ENCODE measurements at places on chromosomes 2 and 18.

DNA sequence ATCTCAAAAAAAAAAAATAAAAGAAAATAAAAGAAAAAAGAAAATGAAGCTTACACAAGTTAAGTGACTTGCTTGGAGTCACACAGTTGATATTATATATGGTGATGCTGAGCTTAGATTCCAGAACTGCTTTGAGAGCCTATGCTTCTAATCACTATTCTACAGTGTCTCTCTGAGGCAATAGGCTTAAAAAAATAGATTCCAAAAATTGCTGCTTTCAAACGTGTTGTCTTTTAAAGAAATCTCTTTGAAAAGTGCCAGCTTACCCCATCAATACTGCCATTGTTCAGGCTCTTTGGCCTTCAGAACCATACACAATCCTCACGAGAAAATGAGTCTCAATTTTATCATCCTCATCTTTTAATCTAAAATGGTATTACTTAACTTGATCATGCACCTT lies 102.6 kb downstream of the CDK15 start:
- no peak for DNase-seq

GRCh38 chr2:57190007-57190406 lies 856.6 kb upstream of the VRK2 start:
- DNase-seq = no peak

- no peak for DNase-seq
These were observed 16.5 kb downstream of the TWIST2 start for GRCh38 chr2:238864207-238865014.

GRCh38 chr2:3073041-3073595 lies 304.5 kb downstream of the EIPR1 start:
- DNase-seq = no peak

- DNase-seq = no peak
These were observed 251.3 kb downstream of the HDAC4 start for GRCh38 chr2:239149501-239149900.

- DNase-seq = no peak
These were observed 55.6 kb upstream of the FZD5 start for GRCh38 chr2:207825045-207825954.

DNA sequence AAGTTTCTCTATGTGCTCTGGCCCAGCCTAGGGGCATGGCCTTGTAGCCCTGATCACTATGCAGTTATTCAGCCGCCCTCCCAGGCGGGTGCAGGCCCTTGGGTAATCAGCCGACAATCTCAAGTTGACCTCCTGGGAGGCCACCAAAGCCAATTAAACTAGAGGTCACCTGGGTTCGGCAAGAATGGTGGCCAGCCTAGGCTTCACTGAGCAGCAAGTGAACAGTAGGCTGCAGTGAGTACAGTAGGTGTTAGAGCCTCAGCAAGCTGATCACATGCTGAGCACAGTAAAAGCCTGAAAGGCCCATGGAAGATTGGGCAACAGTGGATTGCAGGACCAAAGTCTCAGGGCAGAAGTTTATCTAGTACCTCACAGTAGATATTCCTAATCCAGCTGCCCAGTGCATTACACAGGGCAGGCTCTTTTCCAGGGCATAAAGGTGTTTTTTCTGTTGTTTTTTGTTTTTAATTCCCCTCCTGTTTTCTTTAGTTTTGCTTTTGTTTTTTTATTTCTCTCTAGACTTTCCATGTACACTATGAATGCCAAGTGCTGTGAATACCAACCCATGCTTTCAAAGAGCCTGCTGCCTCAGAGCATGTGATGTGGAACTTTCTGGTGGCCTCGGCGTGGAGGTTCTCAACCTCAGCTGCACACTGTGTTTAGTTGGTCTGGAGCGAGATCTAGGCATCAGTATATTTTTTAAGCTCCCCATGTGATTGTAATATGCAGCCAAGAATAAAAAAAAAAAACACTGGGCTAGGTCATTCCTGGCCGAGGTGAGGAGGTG lies 55.9 kb upstream of the ATL2 start:
- no peak for DNase-seq

- no peak for DNase-seq
These were observed 60.5 kb downstream of the RIT2 start for GRCh38 chr18:43054815-43055519.

- no peak for DNase-seq
These were observed 26.8 kb upstream of the NEDD4L start for GRCh38 chr18:58017267-58017666.

GRCh38 chr2:222483513-222484039 lies 59.2 kb downstream of the SGPP2 start:
- no peak for DNase-seq

- DNase-seq = no peak
These were observed 338.3 kb downstream of the NCKAP5 start for GRCh38 chr2:133229974-133230373.

DNA sequence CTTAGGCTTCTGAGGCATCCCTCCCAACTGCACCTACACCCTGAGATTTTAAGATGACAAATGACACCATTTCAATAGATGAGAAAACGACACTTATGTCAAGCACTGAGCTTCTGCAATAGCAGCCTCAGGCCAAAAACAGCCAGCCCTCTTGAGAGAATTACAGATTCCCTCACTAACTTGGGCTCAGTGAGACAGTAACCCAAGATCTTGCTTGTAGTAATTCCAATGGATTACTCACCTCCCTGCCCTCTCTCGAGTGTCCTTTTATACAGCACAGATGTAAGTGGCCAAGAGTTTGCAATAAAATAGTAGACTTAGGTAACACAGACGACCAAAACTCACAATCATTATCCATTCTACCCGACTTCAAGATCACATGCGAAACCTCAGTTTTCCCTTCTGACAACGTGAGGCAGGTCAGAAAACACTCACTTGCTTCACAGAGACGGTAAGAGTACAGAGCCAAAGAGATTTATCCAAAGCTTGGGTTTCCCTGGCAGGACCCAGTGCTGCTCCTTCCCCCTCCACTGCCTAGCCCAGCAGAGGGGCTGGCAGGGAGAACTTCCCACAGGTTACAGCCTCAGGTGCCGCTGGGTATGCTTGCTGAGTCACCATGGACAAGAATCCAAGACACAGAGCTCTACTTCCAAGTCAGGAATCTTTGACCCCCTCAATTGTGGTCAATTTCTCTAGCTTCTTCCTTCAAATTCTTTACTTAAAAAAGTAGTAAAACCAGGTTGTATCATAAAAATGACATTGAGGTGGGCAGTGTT lies 181.4 kb downstream of the MYO5B start:
- DNase-seq = no peak

- DNase-seq = no peak
These were observed 15.5 kb downstream of the CENPA start for GRCh38 chr2:26801328-26801727.
